ENCODE measurements at places on chromosomes 7 and 10. TPM values are rescaled to one million over a fixed set of nuclear protein-coding genes. Genes with fewer than 3 reads are reported as not detected.

GRCh38 chr10:7950981-7951847, 103.3 kb upstream of the GATA3 start:
- H3K27me3 ChIP-seq, result no peaks in the 10 kb centered on the region
- H3K4me1 ChIP-seq, result peaks cover 4% of the 10 kb centered on the region
- H3K27ac ChIP-seq, result no peak overlapping the region
- DNase-seq, result no peak

Gene FZD1
- total RNA-seq, result 49.9 TPM

Gene SLC29A3
- total RNA-seq, result 6.6 TPM

Gene LGI1
- not detected for total RNA-seq

Gene CPN1
- not detected for total RNA-seq

GRCh38 chr7:30584415-30584814, 10.3 kb upstream of the GARS1 start:
- no peak overlapping the region for H3K27ac ChIP-seq
- H3K4me1 ChIP-seq, result no peaks in the 10 kb centered on the region
- no peak for DNase-seq
- no peaks in the 10 kb centered on the region for H3K27me3 ChIP-seq
- peaks cover 14% of the 10 kb centered on the region for H3K36me3 ChIP-seq

DNA sequence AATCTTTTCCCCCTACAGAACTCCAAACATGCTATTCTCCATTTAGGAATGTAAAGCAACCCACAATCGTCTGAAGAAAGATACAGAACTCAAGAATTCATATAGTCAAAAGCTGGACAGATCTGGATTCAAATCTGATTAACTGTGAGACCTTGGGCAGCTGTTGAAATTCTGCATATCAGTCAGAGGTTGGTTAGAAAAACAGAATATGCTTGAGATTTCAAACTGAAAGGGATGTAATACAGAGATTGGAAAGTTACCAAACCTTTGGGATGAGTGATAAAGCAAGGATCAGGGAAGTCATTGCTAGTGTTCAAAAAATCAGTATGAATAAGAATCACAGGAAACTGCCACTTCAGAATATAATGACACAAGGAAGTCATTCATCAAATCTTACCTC, 406.6 kb downstream of the HTR7 start:
- no peaks in the 10 kb centered on the region for H3K27me3 ChIP-seq
- no peak overlapping the region for H3K27ac ChIP-seq
- no peak overlapping the region for H3K4me3 ChIP-seq
- DNase-seq, result peak; percentile 62
- H3K36me3 ChIP-seq, result no peaks in the 10 kb centered on the region
- no peaks in the 10 kb centered on the region for H3K4me1 ChIP-seq

- no peaks in the 10 kb centered on the region for H3K4me1 ChIP-seq
- H3K36me3 ChIP-seq, result no peaks in the 10 kb centered on the region
- H3K4me3 ChIP-seq, result no peak overlapping the region
Observed at GRCh38 chr7:92963566-92963965, 127.2 kb upstream of the CDK6 start.

DNA sequence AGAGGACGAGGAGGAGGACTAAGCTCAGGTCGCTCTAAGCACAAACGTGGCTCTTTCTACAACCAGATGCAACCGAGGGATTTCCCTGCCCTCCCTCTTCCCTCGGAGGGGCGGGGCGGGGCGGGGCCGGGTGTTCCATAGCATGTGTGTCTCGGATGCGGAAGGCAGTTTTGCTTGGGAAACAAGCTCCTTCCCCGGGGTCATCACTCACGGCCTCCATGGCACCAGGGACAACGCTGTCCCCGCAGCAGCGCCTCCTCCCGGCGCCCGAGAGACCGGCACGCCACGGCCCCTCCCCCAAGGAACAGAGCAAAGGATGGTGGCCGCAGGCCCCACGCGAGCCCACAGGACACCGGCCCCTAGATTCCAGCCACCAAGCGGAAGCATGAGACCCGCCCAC, 110.5 kb downstream of the PAXIP1 start:
- no peak overlapping the region for H3K27ac ChIP-seq
- no peaks in the 10 kb centered on the region for H3K36me3 ChIP-seq
- H3K4me1 ChIP-seq, result no peaks in the 10 kb centered on the region
- H3K27me3 ChIP-seq, result peaks cover 4% of the 10 kb centered on the region
- DNase-seq, result no peak

DNA sequence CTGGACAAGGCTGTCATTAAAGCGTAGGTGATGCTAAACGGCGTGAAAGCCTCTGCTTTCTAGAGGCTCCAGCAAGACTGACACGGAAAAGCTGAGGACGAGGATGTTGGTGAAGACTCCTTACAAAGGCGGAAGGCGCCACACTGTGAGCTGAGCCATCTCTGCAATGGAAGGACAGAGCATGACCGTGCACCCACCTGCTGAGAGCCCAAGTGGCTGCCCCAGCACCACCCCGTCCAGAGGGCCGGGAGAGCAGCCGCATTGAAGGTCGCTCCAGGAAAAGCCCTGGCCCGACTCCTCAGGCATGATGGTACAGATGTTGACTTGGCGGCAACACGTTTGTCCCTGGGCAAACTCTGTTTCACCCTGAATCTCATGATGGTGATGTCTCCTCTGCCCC, 492.7 kb downstream of the DNAJB6 start:
- DNase-seq, result no peak
- no peaks in the 10 kb centered on the region for H3K4me1 ChIP-seq
- H3K4me3 ChIP-seq, result no peak overlapping the region
- H3K27ac ChIP-seq, result no peak overlapping the region
- no peaks in the 10 kb centered on the region for H3K36me3 ChIP-seq

Gene ENO4
- total RNA-seq, result 0.28 TPM

GRCh38 chr10:58508316-58508715, 4.4 kb upstream of the BICC1 start:
- DNase-seq, result no peak
- H3K4me3 ChIP-seq, result no peak overlapping the region
- no peak overlapping the region for H3K27ac ChIP-seq
- no peaks in the 10 kb centered on the region for H3K36me3 ChIP-seq

Gene TRIM50
- total RNA-seq, result not detected

DNA sequence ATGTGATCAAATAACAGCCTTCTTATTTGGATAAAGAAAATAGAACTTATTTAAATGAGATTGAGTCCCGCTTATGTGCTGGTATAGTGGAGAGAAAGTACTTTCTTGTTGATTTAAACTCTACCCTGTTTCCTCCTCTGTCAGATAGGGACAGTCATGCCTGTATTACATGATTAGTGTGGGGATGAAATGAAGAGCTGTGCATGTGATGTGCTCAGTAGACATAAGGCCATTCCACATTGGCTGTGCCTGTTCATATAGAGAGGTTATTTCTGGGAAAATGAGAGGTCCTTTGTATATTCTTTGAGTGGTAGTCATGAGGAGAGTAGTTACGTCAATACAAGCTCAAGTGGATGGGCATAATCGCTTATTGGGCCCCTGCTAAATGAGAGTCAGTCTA, 5.7 kb downstream of the MTURN start:
- DNase-seq, result no peak
- H3K27me3 ChIP-seq, result peaks cover 5% of the 10 kb centered on the region
- no peaks in the 10 kb centered on the region for H3K36me3 ChIP-seq
- H3K4me3 ChIP-seq, result no peak overlapping the region
- no peaks in the 10 kb centered on the region for H3K4me1 ChIP-seq

GRCh38 chr10:6161921-6162320, 40.8 kb upstream of the PFKFB3 start:
- H3K27me3 ChIP-seq, result no peaks in the 10 kb centered on the region
- H3K4me3 ChIP-seq, result no peak overlapping the region
- H3K4me1 ChIP-seq, result peaks cover 5% of the 10 kb centered on the region
- no peak for DNase-seq
- H3K36me3 ChIP-seq, result peaks cover 3% of the 10 kb centered on the region

DNA sequence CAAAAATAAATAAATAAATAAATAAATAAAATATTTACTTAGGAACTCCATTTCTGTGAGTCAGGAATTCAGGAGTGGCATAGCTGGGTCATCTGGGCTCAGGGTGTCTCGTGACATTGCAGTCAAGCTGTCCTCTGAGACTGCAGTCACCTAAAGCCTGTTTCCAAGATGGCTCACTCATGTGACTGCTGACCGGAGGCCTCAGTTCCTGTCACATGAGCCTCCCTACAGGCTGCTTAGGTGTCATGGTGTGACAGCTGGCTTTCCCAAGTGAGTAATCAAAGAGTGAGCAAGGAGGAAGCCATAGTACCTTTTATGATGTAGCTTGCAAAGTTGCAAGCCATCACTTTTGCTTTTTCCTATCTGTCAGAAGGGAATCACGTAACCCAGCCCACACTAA, 128.6 kb upstream of the KCTD7 start:
- H3K27me3 ChIP-seq, result no peaks in the 10 kb centered on the region
- no peak overlapping the region for H3K4me3 ChIP-seq
- no peaks in the 10 kb centered on the region for H3K36me3 ChIP-seq
- H3K4me1 ChIP-seq, result no peaks in the 10 kb centered on the region

Data from A673 (cell line).